ENCODE measurements at places on chromosomes 6 and 20.

DNA sequence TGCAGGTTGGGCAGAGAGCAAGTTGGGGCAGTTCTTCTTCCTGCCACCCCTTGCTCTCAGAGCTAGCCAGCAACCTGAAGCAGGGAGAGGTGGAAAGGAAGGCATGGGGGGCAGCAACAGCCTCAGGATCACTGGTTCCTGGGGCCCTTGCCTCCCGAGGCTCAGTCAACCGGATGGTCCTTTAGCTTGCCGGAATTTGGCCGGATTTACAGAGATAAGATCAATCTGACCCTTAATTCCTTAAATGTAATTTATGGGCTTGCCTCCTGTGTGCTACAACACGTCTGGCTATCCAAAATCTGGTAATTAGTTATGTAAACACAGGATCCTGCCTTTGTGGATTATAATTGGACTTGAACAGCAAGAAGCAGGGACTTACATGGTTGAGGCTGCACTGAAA, 19.5 kb upstream of the TCP11 start:
- no peak for DNase-seq

- no peak for DNase-seq
Observed at GRCh38 chr6:78810698-78811097, 56.7 kb upstream of the IRAK1BP1 start.

DNA sequence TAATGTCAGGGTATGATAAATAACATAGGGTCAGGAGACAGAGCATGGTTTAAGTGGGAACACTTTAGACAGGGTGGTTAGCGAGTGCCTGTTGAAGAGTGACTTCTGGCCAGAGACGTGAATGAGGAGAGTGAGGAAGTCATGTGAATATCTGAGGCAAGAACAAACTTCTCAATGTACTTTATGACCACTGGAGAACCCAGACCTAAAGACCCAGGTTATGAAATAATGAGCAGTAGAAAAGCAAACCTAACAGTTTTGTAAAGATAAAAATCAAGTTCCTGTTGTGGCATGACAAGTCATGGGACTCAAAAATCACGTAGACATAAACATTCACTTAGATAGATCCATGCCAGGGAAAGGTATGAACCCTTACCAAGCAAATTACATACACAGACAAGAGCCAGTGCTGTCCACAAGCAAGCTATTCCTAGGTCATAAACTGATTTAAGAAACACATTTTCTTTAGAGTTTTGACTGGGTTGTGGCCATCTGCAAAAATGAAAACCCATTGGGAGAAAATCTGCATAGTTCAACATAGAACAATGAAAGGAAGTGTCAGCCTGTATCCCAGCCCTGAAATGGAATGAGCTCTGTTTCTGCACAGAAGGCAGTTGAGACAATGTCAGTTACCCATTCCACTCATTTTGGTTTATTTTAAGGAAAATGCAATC, 2.2 kb upstream of the MYCT1 start:
- no peak for DNase-seq

DNA sequence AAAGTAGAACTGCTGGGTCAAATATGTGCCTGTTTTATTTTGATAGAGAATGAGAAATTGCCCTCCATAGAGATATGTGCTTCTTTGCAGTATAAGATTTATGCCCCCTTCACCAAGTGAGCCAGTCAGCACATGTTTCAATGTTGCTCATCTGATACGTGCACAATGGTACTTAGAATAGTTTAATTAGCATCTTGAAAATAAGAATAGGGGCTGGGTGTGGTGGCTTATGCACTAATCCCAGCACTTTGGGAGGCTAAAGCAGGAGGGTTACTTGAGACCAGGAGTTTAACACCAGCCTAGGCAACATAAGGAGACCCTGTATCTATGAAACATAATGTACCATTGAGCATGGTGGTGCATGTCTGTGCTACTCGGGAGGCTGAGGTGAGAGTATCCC, 20.3 kb upstream of the C20orf204 start:
- no peak for DNase-seq

GRCh38 chr6:10861086-10861485, 20.8 kb downstream of the GCM2 start:
- no peak for DNase-seq

DNA sequence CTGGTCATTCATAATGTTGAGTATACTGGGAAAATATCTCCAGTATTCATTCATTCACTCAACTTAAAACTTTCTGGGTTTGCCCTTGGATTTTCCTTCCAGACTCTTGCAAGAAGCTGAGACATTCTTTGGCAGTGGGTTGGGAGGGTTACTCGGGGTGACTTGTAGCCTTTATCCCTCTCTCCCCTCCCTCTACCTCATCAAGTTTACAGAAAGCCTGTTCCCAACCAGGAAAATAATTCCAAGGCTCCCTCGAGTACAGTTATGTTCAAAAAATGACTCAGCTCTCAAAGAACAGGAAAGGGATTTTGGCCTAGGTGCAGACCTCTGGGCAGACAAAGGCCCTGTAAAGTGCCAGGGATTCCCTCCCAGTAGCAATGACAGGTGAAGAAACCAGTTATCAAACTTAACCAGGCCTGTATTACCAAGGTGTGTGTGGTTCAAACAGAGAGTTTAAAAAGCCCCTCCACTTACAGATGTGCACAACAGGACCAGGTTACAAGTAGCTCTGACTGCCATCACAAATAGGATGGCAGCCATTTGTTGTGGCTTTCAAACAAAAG, 22.2 kb downstream of the FKBP1A start:
- DNase-seq: no peak

GRCh38 chr20:53922901-53923314, 147.5 kb downstream of the BCAS1 start:
- no peak for DNase-seq

GRCh38 chr6:154508573-154509375, 1.7 kb downstream of the CNKSR3 start:
- DNase-seq: no peak

GRCh38 chr6:137759624-137760023, 107.4 kb upstream of the TNFAIP3 start:
- DNase-seq: no peak
